EL (cell line): ENCODE measurements at places on chromosomes 16 and 17.

- DNase-seq = no peak
Observed at GRCh38 chr16:27924411-27925118, 138.9 kb downstream of the GSG1L start.

DNA sequence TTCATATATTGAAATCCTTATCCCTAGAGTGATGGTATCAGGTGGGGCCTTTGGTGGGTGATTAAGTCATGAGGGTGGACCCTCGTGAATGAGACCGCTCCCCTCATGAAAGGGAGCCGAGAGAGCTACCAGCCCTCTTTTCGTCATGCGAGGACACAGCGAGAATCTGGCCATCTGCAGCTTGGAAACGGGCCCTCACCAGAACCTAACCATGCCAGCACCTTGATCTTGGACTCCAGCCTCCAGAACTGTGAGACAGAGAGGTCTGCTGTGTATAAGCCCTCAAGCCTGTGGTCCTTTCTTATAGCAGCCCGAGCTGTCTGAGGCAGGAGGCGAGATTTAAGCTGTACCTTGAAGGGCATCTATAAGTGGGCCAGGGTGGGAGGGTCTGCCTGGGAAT lies 23.7 kb upstream of the ACSF3 start:
- DNase-seq = no peak

DNA sequence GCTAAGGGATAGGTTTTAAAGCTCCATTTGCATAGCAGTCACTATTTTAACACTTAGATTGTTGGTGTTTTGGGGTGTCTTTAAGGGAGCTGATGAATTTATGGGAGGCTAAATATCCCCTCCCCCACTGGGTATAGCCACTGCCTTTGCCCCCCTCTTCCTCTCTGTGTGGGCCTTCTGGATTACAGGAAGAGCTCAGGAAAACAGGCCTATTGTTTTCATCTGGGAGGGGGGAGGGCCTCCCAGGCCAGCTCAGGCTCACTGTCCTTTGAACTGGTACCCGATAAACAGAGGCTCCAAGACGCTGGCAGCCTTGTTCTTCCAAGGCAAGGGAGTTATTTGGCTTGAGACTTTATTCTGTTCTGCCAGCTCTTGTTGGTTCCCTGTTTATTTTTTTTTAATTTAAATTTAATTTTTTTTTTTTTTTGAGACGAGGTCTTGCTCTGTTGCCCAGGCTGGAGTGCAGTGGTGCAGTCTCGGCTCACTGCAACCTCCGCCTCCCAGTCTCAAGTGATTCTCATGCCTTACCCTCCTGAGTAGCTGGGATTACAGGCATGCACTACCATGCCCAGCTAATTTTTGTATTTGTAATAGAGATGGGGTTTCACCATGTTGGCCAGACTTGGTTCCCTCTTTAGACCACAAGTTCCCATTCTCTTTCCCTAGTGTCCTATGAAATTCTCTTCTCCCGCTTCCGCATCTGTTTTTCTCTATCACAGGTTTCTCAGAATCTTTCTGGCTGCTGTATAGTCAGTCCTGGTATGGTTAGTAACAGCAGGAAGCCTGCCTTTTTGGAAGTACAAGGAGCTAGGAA lies 25.1 kb downstream of the MINK1 start:
- DNase-seq = no peak

DNA sequence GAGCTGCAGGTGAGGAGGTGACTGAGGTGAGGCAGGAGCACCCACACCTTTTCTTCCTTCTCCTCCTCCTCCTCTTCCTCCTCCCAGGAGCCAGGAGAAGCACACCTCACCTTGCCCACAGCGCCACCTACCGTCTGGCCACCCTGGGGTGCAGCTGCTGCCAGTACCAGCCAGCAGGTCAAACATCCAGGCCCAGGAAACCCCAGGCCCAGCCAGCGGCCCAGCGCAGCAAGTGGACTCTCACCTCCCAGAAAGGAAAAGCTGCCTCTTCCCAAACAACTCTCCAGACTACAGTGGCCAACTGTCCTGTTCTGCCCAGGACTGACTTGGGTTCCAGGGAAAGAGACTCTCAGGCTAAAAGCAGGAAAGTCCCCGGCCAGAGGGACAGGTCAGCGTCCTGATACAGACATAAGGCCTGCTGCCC lies 22.7 kb downstream of the PEMT start:
- peak; percentile 56 for DNase-seq

- DNase-seq = no peak
Observed at GRCh38 chr17:8494021-8494420, 58.3 kb downstream of the NDEL1 start.

DNA sequence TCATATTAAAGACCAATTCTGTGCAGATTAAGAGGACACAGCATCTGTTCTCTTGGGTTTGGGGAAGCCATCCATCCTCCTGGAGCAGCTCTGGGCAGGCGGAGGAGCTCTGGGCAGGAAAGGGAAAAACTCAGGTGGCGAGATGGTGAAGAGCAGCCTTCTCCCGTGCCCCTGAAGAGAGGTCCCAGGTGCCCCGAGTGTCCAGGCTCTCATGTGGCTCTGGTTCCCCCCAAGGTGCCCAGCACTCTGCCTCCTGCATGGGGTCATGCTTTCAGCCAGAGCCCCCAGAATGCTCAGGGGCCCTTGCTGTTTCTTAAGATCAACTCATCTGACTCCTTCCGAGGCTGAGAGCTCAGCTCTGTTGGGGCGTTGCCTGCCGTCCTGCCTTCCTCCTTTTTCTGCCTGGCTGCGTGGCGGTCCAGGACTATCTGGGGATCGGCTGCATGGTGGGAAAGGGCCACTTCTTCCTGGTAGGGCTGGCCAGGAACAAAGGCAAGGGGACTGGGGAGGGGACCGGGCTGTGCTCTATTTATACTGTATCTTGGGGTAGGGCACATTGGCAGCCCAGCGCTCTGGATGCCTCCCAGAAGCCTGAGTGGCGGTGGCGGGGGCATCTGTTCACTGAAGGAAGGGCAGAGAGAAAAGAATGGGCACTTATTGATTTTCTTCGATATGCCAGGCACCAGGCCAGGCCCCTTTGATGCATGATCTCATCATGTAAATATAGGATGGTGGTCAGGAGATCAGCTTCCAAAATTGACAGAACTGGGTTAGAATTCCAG lies 103.2 kb upstream of the SDK2 start:
- DNase-seq = no peak

- no peak for DNase-seq
Observed at GRCh38 chr17:78952706-78953105, 27.0 kb downstream of the LGALS3BP start.

GRCh38 chr17:67025216-67025792 lies 19.1 kb upstream of the CACNG1 start:
- no peak for DNase-seq

- peak; percentile 71 for DNase-seq
Observed at GRCh38 chr17:75524970-75525805, at the start of gene LLGL2. Gene LLGL2 (plus strand): TSS chr17:75525697. CDS start chr17:75543427, 17,730 bp downstream.

- peak; percentile 72 for DNase-seq
Observed at GRCh38 chr17:49193513-49194296, 16.7 kb downstream of the GNGT2 start.

DNA sequence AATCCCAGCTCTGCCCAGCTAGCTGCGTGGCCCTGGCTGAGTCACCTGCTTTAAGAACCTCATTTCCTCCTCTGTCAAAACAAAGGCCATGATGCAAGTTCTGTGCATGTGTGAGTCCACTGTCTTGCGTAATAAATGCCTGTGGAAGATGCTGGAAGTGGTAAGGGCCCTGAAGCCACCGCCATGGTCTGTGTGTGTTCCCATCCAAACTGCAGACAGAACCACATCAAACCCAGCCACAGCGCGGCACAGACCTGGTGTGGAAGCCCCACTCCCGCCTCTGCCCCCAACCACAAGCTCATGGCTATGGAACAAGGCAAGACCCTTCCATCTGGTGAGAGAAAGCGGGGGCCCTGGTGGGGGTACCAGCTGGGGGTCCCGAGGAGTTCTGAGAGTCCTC lies 26.0 kb downstream of the NECAB2 start:
- DNase-seq = peak; percentile 86

DNA sequence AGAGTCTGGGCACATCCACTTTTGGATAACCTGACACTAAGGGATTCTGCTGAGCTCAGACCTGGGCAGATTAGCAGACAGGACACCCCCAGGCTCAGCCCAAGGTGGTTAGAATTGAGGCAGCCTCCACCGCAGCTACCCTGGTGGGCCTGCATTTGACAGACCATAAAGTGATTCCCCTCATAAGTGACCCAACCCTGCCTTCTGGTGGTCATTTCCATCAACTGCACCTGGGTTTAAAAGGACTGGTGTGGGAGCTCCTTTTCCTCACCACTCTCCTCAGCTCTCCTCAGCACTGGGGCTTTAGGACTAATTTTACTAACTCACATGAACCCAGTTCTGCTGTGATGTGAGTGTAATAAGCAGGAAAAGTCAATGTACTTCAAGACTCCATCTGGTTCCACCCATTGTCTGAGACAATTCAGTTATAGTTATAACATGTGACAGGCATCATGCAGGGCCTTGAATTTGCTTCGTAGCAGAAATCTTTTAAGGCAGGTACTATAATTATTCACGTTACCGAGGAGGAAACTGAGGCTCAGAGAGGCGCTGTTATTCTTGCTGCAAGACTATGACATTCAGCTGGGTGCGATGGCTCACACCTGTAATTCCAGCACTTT lies 42.5 kb downstream of the MYH3 start:
- peak; percentile 74 for DNase-seq

GRCh38 chr16:2813771-2814221 lies 3.2 kb upstream of the PRSS21 start:
- no peak for DNase-seq

GRCh38 chr17:82851381-82851780 lies 11.6 kb upstream of the ZNF750 start:
- DNase-seq = no peak

GRCh38 chr16:58503863-58504688 lies 4.1 kb downstream of the NDRG4 start:
- no peak for DNase-seq

GRCh38 chr17:49353607-49354006 lies 8.4 kb downstream of the ZNF652 start:
- no peak for DNase-seq

DNA sequence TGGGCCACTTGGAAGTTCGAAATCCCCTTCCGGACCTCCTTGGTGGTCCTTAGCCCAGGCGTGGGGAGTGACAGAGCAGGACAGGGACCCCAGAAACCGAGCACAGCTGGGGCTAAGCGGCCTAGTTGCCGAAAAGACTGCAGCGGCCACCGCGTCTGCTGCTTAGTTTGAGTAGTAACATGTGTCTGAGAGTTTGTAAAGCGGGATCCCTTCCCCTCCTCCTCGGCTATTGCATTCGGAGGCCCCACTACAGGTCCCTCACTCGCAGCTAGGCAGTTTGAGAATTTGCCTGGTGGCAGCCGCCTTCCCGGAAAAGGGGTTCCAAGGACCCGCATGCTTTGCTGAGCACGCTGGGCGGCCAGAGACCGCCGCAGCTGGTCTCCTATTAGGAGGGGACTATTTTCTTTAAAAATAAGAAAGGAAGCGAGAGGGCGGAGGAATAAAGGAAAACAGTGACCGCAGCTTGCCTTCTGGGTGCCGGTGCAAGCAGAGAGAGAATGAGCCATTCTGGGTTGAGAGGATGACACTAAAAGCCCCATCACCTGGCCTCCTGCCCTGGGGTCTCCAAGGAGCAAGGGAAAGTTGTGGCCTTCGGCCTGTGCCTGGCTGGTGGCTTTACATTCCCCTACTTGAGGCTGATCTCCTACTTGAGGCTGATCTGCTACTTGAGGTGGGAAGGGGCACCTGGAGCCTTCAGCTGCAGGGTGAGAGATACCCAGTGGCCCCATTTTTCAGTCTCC lies 1.1 kb upstream of the HOXB5 start:
- no peak for DNase-seq

GRCh38 chr17:20063665-20064648 lies 54.8 kb downstream of the SPECC1 start:
- peak; percentile 92 for DNase-seq

GRCh38 chr17:13788385-13788784 lies 186.7 kb upstream of the HS3ST3A1 start:
- no peak for DNase-seq

DNA sequence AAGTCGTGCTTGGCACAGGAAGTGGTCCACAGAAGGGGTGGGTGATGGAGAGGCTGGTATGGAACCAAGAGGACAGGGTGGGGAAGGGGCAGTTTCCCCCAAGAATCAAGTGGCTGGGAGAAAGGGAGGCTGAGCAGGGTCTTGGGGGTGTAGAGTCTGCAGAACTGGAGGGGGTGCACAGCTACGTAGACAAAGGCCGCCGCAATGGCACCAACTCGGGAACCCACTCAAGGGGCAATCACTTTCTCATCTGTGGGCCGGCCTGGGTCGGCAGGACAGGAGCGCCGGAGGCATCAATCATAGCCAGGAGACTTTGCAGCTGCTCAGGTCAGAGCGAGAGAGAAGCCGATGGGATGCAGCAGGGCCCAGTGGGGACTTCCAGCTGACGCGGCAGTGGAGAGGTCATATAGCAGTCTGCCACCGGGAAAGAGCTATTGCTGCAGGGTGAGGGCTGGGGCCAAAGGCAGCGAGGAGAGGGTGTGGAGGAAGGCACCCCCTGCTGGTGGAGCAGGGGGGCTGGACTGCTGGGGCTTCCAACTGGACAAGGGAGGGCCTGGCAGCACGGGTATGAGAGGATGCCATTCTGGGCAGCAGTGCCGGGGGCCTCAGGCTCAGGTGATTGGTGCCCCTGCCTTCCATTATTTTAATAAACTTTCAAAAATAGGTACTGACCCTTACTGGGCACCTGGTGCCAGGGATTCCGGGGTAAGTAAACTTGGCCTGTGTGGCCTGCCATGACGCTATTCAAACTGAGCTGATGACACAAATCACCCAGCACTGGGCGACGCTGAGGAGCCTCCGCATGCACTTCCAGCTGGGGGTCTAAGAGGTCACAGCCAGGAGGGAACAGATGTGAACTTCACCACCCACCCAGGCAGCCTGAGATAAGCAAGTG lies 52.5 kb upstream of the MTSS2 start:
- DNase-seq = peak; percentile 76

DNA sequence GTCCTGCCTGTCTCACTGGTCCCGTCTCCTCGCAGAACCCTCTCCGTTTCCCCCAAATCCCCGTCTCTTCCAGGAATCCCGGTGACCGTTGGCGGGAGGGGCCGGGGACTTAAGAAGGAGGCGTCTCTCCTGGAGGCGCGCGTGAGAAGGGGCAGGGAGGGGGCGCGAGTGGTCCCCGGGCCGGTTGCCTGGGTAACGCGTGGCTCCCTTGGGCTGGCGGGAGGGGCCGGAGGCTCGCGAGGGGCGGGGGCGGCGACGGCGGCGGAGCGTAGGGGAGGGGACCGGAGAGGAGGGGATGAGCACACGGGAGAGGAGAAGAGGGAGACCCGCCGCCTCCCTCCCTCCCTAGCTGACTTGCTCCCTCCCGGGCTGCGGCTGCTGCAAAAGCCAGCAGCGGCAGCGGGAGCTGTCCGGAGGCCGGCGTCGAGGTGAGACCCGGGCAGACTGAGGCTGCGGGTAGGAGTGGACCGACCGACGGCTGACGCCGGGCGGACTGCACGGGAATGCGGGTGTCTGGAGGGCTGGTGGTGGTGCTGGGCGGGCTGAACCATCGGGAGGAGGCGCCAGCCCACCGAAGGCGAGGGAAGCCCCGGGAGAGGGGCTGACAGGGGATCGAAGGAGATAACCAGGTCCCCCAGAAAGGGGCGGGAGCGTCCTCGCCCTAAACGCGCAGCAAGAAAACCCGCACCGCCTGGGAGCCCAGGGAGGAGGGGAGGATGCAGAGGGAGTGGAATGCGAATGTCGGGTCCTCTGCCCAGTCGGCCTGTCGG lies at the start of gene PRRT2:
Gene PRRT2 (plus strand): TSS at position 298 of the 770 bp plus-strand sequence. CDS start 862 bp downstream, outside the sequence.
- DNase-seq = peak; percentile 55

GRCh38 chr17:58193641-58194255 lies 1.2 kb downstream of the EPX start:
- DNase-seq = no peak
